ENCODE measurements at places on chromosomes 13 and 19.

GRCh38 chr19:54310543-54310942 lies 2.4 kb downstream of the LILRA5 start:
- no peak for DNase-seq

GRCh38 chr19:30555075-30555790 lies 183.0 kb downstream of the ZNF536 start:
- no peak for DNase-seq

- DNase-seq = no peak
Measured at GRCh38 chr19:4455719-4456475, 1.7 kb downstream of the UBXN6 start.

GRCh38 chr13:100530671-100531213 lies 57.8 kb downstream of the GGACT start:
- DNase-seq = no peak

DNA sequence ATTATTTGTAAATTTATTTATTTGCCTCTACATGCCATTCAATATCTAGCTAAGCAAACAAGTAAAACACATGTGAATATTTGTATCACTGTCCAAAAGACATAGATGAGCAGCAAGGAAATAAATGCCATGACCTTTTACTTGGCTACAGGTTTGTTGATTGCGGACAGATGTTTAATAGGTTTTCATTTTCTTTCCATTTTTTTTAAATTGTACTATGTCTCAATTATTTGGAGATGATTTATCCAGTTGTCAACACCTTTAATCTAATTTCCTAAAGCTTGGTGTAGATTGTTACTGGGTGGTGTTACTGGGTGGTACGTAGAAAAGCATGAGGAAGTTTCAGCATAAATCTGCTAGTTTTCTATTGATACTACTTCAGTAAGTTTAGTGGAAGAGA lies 560.6 kb upstream of the SPRY2 start:
- DNase-seq = no peak

DNA sequence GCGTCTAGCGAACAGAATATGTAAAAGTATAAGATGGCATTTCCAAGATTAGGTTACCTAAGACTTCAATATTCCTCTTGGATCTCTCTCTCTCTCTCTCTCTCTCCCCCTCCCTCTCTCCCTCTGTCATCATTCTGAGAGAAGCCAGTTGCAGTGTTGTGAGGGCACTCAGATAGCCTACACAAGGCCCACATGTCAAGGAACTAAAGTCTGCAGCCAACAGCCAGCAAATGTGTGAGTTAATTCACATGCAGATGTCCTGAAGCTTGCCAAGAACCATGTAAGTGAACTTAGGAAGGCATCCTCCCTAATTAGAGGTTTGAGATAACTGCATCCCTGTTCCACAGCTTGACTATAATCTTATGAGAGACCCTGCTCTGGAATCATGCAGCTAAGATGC lies 822.9 kb upstream of the PRR20A start:
- no peak for DNase-seq

GRCh38 chr19:39307046-39307821 lies 11.0 kb downstream of the IFNL1 start:
- DNase-seq = no peak

DNA sequence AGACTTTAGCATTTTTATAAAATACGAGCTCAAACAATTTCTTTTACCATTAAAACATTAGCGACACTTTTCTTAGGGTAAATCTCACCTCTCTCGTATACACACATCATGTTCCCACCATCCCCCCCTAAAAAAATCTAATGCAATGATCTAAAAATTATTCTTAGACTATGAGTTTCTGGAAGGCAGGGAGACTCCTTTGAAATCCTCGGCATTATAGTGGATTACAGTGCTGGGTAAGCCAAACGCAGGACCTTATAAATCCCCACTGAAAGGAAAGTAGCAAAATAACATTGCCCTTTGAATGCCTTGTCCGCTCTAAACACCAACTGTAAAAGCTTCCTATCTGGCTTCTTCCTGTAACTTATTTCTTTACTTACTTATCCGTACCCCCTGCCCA lies 35.0 kb downstream of the NUFIP1 start:
- no peak for DNase-seq

DNA sequence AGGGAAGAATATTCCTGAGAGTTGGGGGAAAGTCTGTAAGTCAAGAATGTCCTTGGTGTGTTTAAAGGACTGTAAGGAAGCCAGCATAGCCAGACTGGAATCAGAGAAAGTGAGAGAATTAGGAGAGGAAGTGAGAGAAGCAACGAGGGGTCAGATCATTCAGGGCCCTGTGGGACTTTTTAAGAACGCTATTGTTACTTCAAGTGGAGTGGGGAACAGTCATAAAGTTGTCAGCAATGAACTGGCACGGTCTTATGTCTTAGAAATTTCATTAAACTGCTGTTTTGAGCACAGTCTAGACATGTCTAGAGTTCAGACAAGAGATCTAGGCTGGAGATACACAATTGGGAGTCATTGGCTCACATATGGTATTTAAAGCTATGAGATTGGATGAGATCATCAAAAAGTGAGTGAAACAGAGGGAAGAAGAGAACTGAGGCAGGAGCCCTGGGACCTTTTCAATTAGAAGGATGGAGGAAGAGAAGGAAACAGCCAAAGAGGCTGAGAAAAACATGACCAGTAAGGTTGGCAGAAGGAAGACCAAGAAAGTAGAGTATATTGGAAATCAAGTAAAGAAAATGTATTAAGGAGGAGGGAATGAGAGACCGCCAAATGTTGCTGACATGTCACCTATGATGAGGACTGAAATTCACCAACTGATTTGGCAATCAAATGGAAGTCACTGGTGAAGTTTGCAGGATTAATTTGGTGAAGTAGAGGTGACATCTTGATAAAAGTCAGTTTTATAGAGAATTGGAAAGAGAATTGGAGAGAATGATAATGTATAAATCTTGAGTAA lies 263.5 kb downstream of the GPC5 start:
- no peak for DNase-seq

GRCh38 chr13:45748941-45749759 lies 47.0 kb downstream of the CBY2 start:
- no peak for DNase-seq

GRCh38 chr13:21971662-21972621 lies 301.1 kb downstream of the FGF9 start:
- no peak for DNase-seq

DNA sequence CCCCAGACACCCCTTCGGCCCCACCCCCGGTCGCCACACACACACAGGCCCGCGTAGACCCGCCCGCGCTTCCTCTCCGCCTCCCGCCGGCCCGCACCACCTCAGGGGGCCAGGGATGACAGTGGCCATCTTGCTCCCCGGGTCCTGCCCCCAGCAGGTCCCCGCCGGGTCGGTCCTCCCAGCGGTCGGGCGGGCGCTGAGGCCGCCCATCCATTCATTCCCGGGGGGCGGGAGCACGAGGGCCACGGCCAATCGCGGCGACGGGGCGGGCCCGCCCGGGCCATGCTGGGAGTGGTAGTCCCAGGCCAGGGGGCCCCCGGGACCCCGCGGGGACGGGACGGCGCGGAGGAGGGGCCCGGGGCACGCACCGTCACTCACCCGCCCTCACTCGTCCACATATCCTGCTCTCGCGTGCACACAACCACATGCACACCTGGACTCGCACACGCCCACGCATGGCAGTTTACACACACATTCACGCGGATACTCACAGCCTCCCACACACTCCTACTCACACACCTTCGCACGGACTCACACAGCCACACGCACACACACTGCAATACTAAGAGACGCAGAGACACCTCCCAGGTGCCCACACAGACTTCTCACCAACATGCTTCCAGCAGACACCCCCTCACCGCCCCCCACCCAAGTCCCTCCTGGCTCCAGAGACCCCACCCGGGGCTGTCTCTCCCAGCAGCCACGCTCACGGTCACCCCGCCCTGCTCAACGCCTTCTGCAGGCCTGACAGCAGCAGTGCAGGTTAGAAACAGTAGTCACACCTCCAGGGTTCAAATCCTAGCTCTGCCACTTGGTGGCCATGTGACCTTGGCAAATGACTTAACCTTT lies at the start of gene DPF1:
DPF1 (minus strand) TSS at position 209 of the 849 bp plus-strand sequence; CDS start at position 129, 80 bp downstream.
- DNase-seq = no peak

- DNase-seq = no peak
Measured at GRCh38 chr13:75467040-75467728, 14.8 kb downstream of the TBC1D4 start.

GRCh38 chr19:13102666-13103580 lies at the start of gene LYL1:
Gene LYL1 (minus strand): TSS chr19:13102858. CDS start chr19:13101171, 1,687 bp downstream.
- peak; percentile 98 for DNase-seq

DNA sequence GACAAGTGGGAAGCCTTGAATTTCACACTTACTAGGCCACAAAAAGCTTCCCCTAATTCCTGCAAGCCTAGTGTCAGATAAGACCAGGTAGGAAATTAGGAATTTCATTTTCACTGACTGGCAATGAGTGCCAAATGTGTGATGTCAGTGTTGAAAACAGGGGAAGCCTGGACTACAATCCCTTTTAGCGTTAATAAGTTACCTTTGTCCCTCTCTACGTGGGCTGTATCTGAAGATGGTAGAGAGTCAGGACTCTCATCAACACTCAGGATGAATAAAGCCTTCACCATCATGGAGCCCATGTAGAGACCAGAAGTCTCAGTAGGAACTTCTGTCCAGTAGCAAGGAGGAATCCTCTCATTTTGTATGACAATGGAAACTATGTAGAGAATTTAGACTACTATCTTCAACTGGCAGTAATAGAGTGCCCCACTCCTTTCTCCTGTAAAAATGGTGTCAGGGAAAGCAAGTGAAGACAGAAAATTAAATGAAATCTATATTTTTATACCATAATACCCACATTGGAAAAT lies 324.1 kb upstream of the KLHL1 start:
- DNase-seq = no peak

DNA sequence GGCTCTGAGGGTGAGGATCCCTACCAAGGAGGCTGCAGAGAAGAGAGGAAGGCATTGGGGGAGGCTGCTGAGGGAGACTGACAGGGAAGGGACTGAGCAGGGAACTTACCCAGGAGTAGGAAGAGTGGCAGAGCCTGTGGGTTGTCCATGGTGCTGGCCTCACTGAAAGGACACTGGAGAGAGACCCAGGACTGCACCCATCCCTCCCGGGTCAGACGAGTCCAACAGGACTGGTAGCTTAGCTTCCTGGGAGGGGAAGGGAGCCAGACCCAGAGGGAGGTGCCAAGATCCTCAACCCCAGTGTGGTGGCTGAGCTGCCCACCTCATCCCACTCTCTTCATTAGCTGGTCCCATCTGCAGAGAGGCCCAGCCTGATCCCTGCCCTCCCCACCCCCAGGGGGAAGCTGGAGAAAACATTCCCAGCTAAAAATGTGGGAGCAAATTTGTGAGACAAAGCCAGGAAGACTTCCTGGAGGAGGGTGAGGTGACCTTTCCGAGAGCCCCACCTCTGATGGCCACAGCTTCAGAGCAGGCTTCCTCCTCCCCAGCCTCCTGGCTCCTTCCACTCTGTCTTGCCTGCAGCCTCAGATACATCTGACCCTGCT lies at the start of gene VSIG10L:
VSIG10L (minus strand) TSS at position 164 of the 605 bp plus-strand sequence; CDS start at position 149, 15 bp downstream.
- no peak for DNase-seq

DNA sequence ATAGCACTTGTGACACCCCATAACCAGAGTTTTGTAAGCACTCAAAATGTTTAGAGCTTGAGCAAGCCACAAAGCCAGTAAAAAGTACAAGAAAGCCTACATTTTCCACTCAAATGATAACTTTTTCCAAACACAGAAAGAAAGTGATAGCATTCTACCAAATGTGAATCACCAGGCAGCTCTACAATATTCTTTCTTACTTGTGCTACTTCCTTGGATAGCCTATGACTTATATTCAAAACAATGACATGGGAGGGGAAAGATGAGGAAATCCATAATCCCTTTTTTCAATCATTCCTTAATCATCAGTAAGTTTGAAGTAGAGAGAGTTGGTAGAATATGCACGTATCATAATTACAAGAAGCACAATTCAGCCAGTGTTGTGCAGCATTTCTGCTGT lies 650.8 kb upstream of the PCDH9 start:
- DNase-seq = no peak

GRCh38 chr19:49890349-49891311 lies 6.1 kb downstream of the IL4I1 start:
- peak; percentile 58 for DNase-seq

DNA sequence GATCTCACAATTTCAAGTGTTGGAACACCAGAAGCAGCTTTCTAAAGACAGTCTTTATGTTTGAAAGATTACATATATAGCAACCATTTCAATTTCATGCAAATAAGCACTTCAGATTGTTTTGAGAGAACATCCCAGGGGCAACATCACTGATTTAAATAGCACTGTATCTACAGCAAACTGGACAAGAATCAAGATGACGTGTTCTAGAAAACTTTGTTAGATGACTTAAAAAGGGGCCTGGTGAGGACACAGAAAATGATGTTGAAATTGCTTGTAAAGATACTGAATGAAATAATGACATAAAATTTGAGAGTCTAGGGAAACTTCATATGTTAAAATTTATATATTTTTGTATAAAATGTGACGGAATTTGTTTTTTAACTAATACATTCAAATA lies 277.1 kb downstream of the KLF12 start:
- no peak for DNase-seq

DNA sequence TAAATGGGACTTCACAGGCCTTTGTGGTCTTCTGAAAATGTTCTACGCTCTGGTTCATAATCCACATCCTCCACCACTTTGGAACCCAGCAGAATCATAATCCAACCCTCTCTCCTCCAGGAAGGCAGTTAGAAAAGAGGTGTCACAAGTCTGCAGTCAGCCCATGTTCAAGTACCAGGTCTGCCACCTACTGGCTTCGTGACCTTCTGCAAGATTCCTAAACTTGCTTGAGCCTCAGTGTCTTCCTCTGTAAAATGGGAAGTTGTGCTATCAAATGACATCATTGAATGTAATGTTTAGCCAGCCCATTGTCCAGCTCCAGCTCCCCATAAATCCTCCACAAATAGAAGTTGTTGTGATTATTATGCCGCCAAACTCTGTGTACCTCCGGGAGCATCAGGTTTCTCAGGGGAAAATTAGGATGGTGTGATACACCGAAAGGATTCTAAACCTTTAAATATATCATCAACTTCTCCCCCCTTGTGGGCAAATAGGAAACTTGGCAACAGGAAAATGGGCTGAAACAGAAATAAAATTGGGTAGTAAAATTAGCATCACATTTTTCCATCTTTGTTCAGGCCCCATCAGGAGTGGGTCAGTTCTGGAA lies 109.7 kb downstream of the NUFIP1 start:
- no peak for DNase-seq

GRCh38 chr13:94759120-94759728 lies 46.9 kb upstream of the SOX21 start:
- DNase-seq = no peak

DNA sequence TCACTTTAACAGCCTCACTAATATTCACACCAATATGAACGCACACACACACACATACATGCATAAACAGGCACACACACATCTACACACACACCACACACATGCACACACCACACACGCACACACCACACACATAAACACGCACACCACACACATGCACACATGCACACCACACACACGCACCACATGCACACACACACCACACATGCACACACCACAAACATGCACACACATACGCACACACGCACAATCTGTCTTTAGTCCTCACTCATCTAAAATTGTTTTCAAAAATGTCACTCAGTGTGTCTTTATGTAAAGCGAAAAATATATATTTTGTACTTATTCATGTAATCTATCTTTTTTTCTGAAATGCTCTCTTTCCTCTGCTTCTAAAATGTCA lies 158.1 kb upstream of the SGCG start:
- no peak for DNase-seq
